ENCODE measurements at places on chromosomes 12 and 14.
A peak's percentile ranks its signal among the peaks of the same experiment; 100 is the strongest.

GRCh38 chr14:106613256-106613655 is 1086.9 kb downstream of the TMEM121 start:
- H3K36me3 ChIP-seq: no peaks in the 10 kb centered on the region
- H3K4me1 ChIP-seq: no peaks in the 10 kb centered on the region
- no peak overlapping the region for H3K4me3 ChIP-seq
- no peak overlapping the region for H3K27ac ChIP-seq

GRCh38 chr14:78022059-78022458 is 148.1 kb upstream of the NRXN3 start:
- no peak overlapping the region for H3K4me3 ChIP-seq
- H3K36me3 ChIP-seq: no peaks in the 10 kb centered on the region
- H3K27me3 ChIP-seq: no peaks in the 10 kb centered on the region
- H3K4me1 ChIP-seq: no peaks in the 10 kb centered on the region
- DNase-seq: peak; percentile 77

- H3K4me1 ChIP-seq: no peaks in the 10 kb centered on the region
- DNase-seq: no peak
- H3K36me3 ChIP-seq: peaks cover 7% of the 10 kb centered on the region
- H3K4me3 ChIP-seq: no peak overlapping the region
These were observed 33.0 kb downstream of the KLHL28 start for GRCh38 chr14:44928793-44929192.

DNA sequence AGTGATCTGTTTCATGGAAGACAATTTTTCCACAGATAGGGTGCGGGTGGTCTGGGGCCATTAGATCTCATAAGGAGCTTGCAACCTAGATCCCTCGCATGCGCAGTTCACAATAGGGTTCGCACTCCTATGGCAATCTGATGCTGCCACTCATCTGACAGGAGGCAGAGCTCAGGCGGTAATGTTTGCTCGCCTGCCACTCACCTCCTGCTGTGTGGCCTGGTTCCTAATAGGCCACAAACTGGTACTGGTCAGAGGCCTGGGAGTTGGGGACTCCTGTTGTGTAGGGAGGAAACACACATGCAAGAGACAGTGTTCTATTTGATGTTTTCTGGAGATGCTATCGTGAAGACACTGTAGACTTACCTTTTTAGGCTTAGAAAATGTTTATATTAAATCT is 77.0 kb upstream of the FGD4 start:
- no peak for DNase-seq
- peaks cover 4% of the 10 kb centered on the region for H3K4me1 ChIP-seq
- peaks cover 2% of the 10 kb centered on the region for H3K36me3 ChIP-seq
- no peak overlapping the region for H3K4me3 ChIP-seq
- H3K27me3 ChIP-seq: no peaks in the 10 kb centered on the region

GRCh38 chr12:111471236-111471635 is 65.5 kb downstream of the SH2B3 start:
- H3K36me3 ChIP-seq: peaks cover 49% of the 10 kb centered on the region
- peak overlapping the region; percentile 21 for H3K27ac ChIP-seq
- H3K4me3 ChIP-seq: no peak overlapping the region
- H3K27me3 ChIP-seq: no peaks in the 10 kb centered on the region
- H3K4me1 ChIP-seq: peaks cover 32% of the 10 kb centered on the region

DNA sequence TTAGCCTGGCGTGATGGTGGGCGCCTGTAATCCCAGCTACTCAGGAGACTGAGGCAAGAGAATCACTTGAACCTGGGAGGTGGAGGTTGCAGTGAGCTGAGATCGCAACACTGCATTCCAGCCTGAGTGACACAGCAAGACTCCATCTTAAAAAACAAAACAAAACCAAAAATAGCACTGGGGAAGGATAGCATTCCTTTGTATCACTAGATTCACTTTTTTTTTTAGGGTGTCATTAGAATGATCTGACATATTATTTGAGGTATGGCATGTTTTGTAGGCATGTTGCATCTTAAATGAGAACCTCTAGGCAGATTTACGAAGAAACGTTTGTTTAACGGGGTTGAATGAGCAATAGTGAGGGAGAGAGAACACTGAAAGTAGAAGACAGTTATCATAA is 16.8 kb upstream of the FAR2 start:
- no peak overlapping the region for H3K4me3 ChIP-seq
- no peaks in the 10 kb centered on the region for H3K27me3 ChIP-seq
- H3K4me1 ChIP-seq: peaks cover 23% of the 10 kb centered on the region

- no peak overlapping the region for H3K4me3 ChIP-seq
- H3K27ac ChIP-seq: no peak overlapping the region
- peaks cover 4% of the 10 kb centered on the region for H3K4me1 ChIP-seq
- DNase-seq: no peak
- peaks cover 28% of the 10 kb centered on the region for H3K36me3 ChIP-seq
These were observed 287.0 kb upstream of the FKBP4 start for GRCh38 chr12:2507814-2508213.

DNA sequence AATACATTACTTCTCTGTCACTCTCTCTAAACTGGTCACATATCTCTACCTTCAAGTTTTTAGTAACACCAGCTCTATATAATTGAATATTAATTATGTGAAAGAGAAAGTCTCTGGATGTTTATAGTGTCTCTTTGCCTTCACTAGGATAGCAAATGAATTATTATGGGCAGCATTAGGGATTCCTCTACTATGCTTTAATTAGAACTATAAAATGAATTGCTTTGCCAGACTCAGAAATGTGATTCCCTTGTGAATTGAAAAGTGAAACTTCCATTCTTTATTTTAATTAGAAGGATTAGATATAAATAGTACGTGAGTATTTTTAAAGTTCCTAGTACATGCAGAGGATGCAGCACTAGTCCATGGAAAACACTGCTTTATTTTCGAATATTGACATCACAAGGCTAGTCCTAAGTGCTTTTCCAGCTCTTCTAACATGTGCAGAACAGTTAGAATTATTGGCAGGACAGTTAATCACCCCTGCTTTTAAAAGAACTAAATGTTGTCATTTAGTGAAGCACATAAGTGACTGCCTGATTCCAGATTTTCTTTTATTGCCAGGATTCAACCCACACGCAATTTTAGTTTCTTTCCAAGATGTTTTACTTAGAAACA is 23.0 kb upstream of the REP15 start:
- H3K4me1 ChIP-seq: peaks cover 7% of the 10 kb centered on the region
- H3K27ac ChIP-seq: no peak overlapping the region
- H3K36me3 ChIP-seq: peaks cover 43% of the 10 kb centered on the region
- no peak for DNase-seq
- no peak overlapping the region for H3K4me3 ChIP-seq
- H3K27me3 ChIP-seq: no peaks in the 10 kb centered on the region

All from osteocyte (in vitro differentiated cells).